ENCODE measurements at places on chromosomes 6 and 20. TPM values are rescaled to one million over a fixed set of nuclear protein-coding genes. Genes with fewer than 3 reads are reported as not detected.

- H3K27me3 ChIP-seq = no peaks in the 10 kb centered on the region
- no peak for DNase-seq
Measured at GRCh38 chr20:63432577-63433325, 39.7 kb downstream of the KCNQ2 start.

Gene COL19A1
- total RNA-seq = not detected

Gene MCHR2
- not detected for total RNA-seq

DNA sequence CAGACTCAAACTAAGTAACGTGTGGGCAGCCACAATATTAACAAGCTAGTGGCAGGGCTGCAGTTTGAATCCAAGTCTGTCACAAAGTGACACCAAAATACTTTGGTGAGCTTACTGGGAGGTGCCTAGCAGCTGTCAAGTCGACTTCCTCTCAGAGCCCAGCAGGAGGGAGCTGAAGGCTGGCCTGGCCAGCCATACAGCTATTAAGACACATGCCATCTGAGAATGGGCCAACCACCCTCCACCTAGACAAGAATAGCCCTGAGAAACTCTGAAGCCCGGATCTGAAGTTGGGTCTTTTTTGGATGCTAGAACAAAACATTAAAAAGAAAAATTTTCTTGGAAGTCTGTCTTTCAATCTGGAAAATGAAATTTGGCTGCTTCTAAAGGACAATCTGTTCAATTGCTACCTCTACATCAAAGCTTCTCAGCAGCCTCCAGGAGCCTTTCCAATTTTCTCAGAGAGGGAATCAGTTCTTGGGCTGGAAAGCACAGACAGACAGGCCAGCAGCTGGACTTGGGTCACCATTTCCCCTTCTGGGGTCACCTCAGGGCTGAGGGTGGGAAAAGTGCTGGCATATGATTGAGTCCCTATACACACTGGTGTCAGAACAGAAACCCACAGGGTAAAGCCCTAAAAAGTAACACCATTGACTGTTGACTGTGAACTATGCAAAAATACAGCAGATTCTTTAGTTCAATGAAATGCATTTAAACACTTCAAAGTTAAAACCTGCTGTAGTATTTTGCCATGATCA lies 42.9 kb downstream of the UQCC1 start:
- H3K27me3 ChIP-seq = no peaks in the 10 kb centered on the region
- H3K36me3 ChIP-seq = peaks cover 40% of the 10 kb centered on the region
- no peaks in the 10 kb centered on the region for H3K4me1 ChIP-seq
- H3K27ac ChIP-seq = no peak overlapping the region
- DNase-seq = no peak

GRCh38 chr6:150138638-150139037 lies 4.2 kb upstream of the PPP1R14C start:
- H3K27me3 ChIP-seq = no peaks in the 10 kb centered on the region
- H3K36me3 ChIP-seq = no peaks in the 10 kb centered on the region
- no peak overlapping the region for H3K27ac ChIP-seq
- no peaks in the 10 kb centered on the region for H3K4me1 ChIP-seq
- H3K4me3 ChIP-seq = no peak overlapping the region
- DNase-seq = no peak

GRCh38 chr6:52647199-52647598 lies 23.7 kb upstream of the TMEM14A start:
- no peak overlapping the region for H3K27ac ChIP-seq
- no peak for DNase-seq
- peaks cover 19% of the 10 kb centered on the region for H3K4me1 ChIP-seq

Gene TMEM74B
- not detected for total RNA-seq

- DNase-seq = peak; percentile 56
- H3K4me1 ChIP-seq = no peaks in the 10 kb centered on the region
- H3K27ac ChIP-seq = no peak overlapping the region
- no peaks in the 10 kb centered on the region for H3K27me3 ChIP-seq
- 0 out of 2 replicates have a peak, but pooled peaks cover under 1% of the 10 kb centered on the region for H3K36me3 ChIP-seq
- H3K4me3 ChIP-seq = no peak overlapping the region
Measured at GRCh38 chr6:53103993-53104675, 38.9 kb downstream of the FBXO9 start.

GRCh38 chr6:1312203-1312472 lies 240 bp downstream of the FOXQ1 start:
- no peaks in the 10 kb centered on the region for H3K36me3 ChIP-seq
- DNase-seq = no peak
- no peaks in the 10 kb centered on the region for H3K4me1 ChIP-seq

Gene BPIFA1
- total RNA-seq = not detected

Gene STX11
- not detected for total RNA-seq

GRCh38 chr6:19632230-19632629 lies 204.9 kb upstream of the ID4 start:
- no peaks in the 10 kb centered on the region for H3K4me1 ChIP-seq
- H3K36me3 ChIP-seq = no peaks in the 10 kb centered on the region
- no peak overlapping the region for H3K27ac ChIP-seq

Gene ENPP5
- total RNA-seq = not detected

- H3K36me3 ChIP-seq = no peaks in the 10 kb centered on the region
- no peaks in the 10 kb centered on the region for H3K27me3 ChIP-seq
- peaks cover 3% of the 10 kb centered on the region for H3K4me1 ChIP-seq
- no peak overlapping the region for H3K27ac ChIP-seq
Measured at GRCh38 chr6:107763946-107764345, 60.2 kb downstream of the SCML4 start.

DNA sequence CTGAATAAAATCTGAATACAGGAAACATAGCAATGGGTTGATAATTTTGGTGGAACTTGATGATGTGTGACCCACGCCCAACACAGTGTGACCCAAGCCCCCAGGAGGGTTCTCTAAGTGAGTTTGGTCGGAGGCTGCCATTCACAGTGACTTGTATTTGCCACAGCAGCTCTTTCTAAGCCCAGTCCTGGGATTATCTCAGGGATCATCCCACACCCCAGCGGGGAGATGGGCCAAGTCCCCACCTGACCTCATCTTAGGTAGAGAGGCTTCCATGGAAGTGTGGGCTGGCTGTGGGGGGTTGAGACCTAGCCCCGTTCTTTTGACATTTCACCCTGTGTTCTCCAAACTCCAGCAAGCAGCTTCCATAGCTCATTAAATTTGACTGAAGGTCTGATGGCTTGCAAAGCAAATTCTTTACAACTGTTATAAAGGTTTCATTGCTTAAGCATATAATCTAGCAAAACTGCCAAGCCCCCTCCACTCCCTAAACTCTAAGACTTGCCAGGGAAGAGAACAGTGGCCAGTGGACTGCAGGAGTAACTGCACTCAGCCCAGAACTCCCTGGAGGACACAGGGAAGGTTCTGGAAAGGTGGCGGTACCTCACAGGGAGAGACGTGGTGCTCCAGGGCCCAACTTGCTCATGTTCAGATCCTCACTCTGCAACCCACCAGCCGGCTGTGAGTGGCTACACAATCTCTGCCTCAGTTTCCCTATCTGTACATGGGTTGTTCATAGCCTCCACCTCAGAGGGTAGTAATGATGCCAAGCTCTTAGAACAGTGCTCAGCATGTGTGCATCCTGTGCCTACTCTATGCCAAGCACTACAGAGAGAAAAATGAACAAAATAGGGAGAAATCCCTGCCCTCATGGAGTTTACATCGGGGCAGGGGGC lies 1.0 kb upstream of the PCK1 start:
- no peaks in the 10 kb centered on the region for H3K4me1 ChIP-seq
- H3K27ac ChIP-seq = no peak overlapping the region
- H3K4me3 ChIP-seq = no peak overlapping the region

DNA sequence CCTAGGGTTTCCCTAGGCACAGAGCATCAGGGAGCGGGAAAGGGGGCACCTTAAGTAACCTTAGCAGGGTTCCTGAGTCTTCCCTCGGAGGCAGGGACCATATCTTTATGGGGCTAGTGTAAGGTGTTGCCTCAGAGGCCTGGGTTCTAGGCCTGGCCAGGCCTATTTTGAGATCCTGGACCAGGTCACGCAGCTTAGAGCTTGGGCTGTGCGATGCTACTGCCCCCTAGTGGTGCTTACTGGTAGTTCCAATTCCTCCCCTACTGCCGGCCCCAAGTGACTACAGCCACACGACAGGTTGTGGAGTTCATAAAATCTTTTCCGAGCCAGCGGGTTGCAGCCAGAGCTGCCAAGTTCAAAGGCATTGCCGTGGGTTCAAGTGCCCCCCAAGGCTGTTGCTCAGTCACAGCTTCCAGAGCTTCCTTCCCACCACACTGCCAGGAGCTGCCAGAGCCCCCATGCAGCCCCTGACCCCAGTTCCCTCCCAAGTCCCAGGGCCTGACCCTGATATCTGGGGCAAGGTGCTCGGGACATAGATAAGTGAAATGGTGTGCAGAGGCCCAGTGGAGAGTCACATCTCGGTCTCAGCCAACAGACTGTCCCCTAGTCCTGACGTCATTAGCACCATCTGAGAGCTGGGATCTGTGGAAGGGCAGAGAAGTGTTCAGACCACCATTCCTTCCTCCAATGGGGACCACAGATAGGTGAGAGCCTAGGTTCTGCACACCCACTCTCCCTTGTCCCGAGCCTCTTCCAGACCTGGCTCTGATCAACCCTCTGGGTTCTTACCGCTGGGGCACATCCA lies 3.3 kb downstream of the LRRC73 start:
- no peaks in the 10 kb centered on the region for H3K27me3 ChIP-seq
- peaks cover 25% of the 10 kb centered on the region for H3K4me1 ChIP-seq
- peak; percentile 95 for DNase-seq
- H3K36me3 ChIP-seq = no peaks in the 10 kb centered on the region
- no peak overlapping the region for H3K27ac ChIP-seq

Gene BTN3A1
- 32.7 TPM for total RNA-seq

DNA sequence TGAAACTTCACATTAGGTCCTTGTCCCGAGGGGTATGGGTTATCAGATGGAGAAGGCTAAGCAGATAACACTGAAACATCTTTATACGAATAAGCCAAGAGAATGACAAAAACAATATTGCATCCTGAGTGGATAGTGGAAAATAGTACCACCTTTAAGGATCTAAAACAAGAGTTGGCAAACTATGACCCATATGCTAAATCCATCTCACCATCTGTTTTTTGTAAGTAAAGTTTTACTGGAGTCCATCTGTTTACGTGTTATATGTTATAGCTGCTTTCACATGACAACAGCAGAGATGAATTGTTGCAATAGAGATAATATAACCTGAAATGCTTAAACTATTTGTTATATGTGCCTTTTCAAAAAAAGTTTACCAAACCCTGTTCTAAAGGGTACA lies 76.1 kb upstream of the TRDN start:
- H3K4me1 ChIP-seq = no peaks in the 10 kb centered on the region
- no peak for DNase-seq
- H3K27me3 ChIP-seq = no peaks in the 10 kb centered on the region
- no peaks in the 10 kb centered on the region for H3K36me3 ChIP-seq

GRCh38 chr6:4128072-4128471 lies 7.3 kb downstream of the ECI2 start:
- DNase-seq = no peak
- no peak overlapping the region for H3K27ac ChIP-seq
- H3K4me1 ChIP-seq = no peaks in the 10 kb centered on the region

DNA sequence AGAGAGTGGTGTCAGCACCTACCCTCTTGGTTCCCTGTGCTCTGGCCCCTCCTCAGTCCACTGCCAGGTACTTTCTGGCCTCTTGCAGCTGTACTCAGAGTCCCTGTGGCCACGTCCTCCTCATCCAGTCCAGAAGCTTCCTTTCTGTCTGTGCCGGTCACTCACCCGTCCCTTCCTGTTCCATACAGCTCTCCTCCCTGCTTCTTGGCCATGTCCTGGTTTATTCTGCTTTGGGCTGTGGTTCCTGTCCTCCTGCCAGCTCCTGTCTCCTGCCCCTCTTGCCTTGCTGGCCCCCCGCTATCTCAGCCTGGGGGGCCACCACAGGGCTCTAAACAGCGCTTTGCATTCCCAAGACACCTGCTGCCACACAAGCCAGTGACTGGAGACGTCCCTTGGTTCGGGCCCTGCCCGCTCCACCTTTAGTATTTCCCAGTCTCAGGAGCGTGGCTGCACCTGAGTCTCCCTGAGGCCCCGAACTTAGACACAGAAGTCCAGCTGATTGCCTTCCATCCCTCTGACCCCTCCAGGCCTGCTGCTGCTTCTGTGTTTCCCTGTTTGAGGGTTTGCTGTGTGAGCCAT lies 15.5 kb upstream of the RBM38 start:
- no peak overlapping the region for H3K27ac ChIP-seq
- no peak overlapping the region for H3K4me3 ChIP-seq

- no peak overlapping the region for H3K27ac ChIP-seq
- H3K4me1 ChIP-seq = no peaks in the 10 kb centered on the region
- H3K36me3 ChIP-seq = no peaks in the 10 kb centered on the region
- H3K27me3 ChIP-seq = 0 out of 2 replicates have a peak, but pooled peaks cover 2% of the 10 kb centered on the region
- H3K4me3 ChIP-seq = no peak overlapping the region
- no peak for DNase-seq
Measured at GRCh38 chr6:50116797-50117542, 67.2 kb upstream of the DEFB112 start.

DNA sequence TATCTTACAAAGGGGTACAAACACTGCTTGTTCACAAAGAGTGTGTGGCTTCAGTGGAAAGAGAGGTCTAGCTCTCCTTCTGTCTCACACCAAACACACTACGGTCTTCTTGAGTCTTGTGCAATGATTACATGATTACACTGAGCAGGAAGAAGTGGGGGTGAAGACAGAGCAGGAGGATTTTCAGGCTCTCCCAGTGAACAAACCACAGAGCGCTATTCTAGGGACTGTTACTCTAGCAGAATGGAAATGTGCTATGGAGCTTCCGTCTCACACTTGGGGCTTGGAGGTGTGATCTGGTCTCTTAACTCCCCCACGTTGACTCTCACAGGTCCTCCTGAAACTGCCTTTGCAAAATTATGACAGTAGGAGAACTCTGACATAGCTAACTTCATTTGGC lies 203.4 kb downstream of the MYLK4 start:
- no peak for DNase-seq
- no peak overlapping the region for H3K27ac ChIP-seq
- no peaks in the 10 kb centered on the region for H3K27me3 ChIP-seq
- no peaks in the 10 kb centered on the region for H3K4me1 ChIP-seq
- H3K36me3 ChIP-seq = no peaks in the 10 kb centered on the region

DNA sequence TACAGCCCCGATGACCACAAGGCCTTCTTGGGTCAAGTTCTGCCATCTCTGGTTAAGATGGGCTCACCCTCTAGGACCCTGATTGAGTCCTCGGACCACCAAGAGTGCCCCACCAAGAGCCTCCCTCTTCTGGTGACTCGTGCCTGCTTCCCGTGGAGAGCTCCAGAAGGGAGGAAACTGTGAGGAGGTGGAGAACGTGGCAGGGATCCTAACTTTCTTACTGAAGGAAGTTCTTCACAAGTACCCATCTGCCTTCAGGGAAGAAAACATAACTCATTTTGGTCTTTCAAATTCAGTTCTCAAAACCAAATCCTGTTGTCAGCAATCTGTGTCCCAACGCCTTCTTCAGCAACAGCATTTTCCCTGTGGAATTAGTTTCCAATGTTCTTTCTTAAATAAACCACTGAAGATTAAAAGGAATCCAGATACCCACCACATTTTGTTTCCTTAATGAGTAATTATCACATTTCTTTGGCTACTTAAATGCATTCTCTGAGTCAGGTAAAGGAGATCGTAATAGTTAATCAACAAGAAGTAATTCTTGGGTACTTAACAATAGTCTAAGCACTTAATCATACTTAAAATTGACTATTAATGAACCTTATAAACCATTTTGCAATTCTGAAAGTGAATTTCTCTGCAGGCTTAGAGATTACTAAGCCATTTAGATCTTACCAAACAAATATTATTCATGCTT lies 185.8 kb upstream of the SGK1 start:
- no peaks in the 10 kb centered on the region for H3K27me3 ChIP-seq
- no peak overlapping the region for H3K4me3 ChIP-seq
- H3K4me1 ChIP-seq = no peaks in the 10 kb centered on the region
- H3K36me3 ChIP-seq = no peaks in the 10 kb centered on the region

Gene NMBR
- not detected for total RNA-seq

Gene UBR2
- total RNA-seq = 22.6 TPM

Data from Karpas-422 (cell line).